ENCODE measurements at places on chromosomes 12 and 14.

- no peak for DNase-seq
Measured at GRCh38 chr14:94042433-94043091, 16.4 kb downstream of the OTUB2 start.

DNA sequence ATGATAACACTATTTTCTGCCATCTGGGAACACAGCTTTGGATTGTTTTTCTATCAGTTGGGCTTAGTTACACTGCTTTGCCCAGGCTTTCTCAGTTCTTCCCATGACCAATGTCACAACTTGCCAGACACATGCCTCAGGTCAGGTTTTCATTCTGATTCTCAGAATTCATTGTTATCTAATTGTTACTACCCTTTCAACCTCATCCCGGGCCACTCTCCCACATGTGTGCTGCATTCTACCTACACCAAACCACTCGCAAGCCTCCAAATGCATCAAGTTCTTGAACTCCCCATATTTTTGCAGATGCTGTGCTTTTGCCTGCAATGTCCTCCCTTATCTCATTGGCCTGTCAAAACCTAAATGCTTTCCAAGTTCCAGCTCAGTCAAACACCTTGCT, 36.3 kb downstream of the NELL2 start:
- DNase-seq = no peak

DNA sequence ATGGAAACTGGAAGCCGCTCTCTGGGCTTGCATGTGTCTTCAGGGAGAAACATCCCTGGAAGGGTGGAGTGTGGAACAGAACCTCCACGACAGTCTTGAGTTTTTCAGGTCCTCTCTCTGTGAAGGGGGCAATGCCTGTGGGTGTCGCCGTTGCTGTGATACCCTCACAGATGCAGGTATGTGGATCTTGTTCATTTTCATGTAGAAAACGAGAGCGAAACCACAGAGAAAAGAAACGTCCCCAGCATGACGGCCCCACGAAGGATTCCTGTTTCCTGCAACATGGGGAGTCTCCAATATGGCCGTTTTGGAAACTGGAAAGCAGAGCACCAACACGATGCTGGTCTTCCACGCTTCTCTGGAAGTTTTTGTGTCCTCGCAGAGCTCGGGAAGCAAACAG, 187.9 kb downstream of the ALG10 start:
- DNase-seq = no peak

- no peak for DNase-seq
Measured at GRCh38 chr12:8894986-8895385, 19.3 kb upstream of the PHC1 start.

GRCh38 chr14:84250893-84251292, 1279.1 kb upstream of the FLRT2 start:
- no peak for DNase-seq

GRCh38 chr14:62663456-62663821, 381.8 kb downstream of the KCNH5 start:
- no peak for DNase-seq

DNA sequence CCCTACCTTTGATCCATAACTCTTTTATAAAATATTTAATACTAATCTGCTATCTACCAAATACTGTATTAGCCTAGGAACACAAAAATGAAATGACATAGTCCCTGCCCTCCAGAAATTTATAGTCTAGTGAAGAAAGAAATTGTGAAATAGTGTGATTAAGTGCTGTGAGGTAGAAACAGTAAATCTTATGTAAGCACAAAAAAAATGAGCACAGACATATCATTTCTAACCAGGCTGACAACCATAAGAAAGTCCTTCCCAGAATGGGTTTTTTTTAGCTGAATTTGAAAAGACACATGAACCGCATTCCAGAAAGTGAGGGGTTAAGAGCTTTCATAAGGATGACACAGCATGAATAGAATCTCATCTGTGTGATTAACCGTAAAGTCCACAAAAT, 145.9 kb downstream of the SOX5 start:
- DNase-seq = no peak

DNA sequence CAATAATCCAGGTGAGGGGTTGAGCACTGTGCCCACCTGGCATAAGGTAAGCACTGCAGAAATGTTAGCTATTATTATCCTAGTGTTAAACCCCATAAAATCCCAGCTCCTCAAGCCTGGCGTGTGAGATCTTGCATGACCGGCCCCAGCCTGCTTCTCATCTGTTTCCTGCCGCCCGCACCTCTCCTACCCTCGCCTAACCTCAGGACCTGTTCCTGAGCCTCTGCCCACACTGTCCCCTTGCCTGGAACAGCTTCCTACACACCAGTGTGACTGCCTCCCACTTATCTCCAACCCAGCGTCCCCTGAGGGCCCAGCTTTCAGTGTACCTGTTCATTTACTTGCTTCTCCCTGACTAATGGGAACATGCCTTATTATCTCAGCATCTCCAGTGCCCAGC, 24.7 kb downstream of the ISCA2 start:
- DNase-seq = no peak

- no peak for DNase-seq
Measured at GRCh38 chr12:24135158-24135850, 185.8 kb upstream of the SOX5 start.

DNA sequence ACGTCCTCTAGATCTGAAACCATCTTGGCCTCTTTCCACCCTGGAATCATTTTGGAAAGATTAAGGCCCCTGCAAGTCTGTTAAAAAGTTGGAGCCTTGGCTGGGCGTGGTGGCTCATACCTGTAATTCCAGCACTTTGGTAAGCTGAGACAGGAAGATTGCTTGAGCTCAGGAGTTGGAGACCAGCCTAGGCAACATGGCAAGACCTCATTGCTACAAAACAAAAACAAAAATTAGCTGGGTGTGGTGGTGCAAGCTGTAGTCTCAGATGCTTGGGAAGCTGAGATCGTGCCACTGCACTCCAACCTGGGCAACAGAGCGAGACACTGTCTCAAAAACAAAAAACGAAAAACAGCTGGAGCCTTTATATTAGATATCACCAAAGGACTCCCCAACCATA, 10.9 kb upstream of the ABCD4 start:
- DNase-seq = no peak

GRCh38 chr12:62762645-62763044, 172.3 kb downstream of the PPM1H start:
- DNase-seq = no peak

GRCh38 chr12:685388-685787, 22.1 kb upstream of the NINJ2 start:
- no peak for DNase-seq

- DNase-seq = no peak
Measured at GRCh38 chr12:11133816-11134215, 628 bp downstream of the TAS2R30 start.

GRCh38 chr12:18922851-18923250, 184.9 kb downstream of the CAPZA3 start:
- DNase-seq = no peak

DNA sequence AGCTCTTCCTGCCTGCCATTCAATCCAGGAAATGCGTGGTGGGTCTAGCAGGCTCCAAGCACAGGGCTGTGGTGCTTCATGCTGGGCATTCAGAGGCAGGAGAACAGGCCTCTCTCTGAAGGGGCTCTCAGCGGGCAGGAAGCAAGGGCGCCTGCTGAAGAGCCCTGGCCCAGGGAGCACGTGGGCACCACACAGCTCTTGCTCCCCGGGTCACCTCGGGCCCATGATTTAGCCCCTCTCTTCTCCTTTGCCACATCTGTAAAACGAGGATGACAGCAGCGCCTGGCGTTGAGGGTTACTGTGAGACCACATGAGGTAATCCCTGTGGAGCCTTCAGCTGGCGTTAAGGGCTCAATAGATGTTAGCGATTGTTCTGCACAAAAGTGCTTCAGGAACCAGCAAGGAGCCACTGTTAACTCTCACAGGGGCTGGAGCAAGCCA, 37.6 kb upstream of the SPTLC2 start:
- DNase-seq = no peak

Data from cortex of kidney (tissue), 1 donor.